Chondrocyte (in vitro differentiated cells): ENCODE measurements at places on chromosomes 12 and 14. TPM values are rescaled to one million over a fixed set of nuclear protein-coding genes. Genes with fewer than 3 reads are reported as not detected.

DNA sequence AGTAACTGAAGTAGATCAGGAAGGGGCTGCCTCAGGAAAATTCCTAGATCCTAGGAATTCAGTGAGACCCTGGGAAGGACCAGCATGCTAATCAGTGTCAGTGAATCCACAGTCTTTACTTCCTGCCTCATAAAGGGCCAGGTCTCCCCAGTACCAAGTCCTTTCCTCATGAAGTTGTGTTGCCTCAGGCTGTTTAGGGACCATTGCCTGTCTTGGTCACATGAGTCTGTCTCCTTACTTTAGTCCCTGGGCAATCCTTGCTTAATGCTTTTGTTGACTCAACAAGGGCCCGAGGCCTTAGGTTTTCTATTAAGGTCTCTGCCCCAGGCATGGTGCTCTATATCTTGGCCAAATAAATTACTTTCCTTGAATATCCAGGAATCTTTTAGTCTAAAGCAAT is 16.1 kb upstream of the ATF1 start:
- peaks cover 8% of the 10 kb centered on the region for H3K4me1 ChIP-seq
- no peak overlapping the region for H3K4me3 ChIP-seq
- no peak overlapping the region for H3K27ac ChIP-seq
- DNase-seq, result no peak
- H3K27me3 ChIP-seq, result no peaks in the 10 kb centered on the region

GRCh38 chr12:49873361-49873934 is 30.3 kb downstream of the FAIM2 start:
- no peak overlapping the region for H3K4me3 ChIP-seq
- no peaks in the 10 kb centered on the region for H3K27me3 ChIP-seq
- H3K36me3 ChIP-seq, result no peaks in the 10 kb centered on the region
- DNase-seq, result peak; percentile 11

DNA sequence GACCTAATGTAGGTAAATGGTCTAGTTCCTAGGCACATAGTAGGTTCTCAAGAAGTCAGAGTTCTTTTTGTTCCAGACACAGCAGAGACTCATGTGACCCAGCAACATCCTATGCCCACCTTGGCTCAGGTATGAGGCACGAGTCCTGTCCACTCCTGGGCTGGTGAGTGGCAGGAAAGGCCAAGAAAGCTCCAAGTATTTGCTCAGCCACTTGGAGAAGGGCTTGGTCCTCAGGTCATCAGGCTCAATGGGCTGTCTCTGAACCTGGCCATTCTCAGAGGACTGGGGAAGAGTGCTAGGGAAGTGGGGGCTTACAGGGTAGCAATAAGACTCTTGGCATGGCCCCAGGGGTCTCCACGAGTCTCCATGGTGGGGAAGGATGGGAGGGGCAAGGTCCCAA is 253.1 kb downstream of the NTF3 start:
- H3K4me3 ChIP-seq, result no peak overlapping the region
- H3K27ac ChIP-seq, result no peak overlapping the region
- no peaks in the 10 kb centered on the region for H3K36me3 ChIP-seq
- no peaks in the 10 kb centered on the region for H3K4me1 ChIP-seq
- DNase-seq, result no peak
- H3K27me3 ChIP-seq, result peaks cover 6% of the 10 kb centered on the region

DNA sequence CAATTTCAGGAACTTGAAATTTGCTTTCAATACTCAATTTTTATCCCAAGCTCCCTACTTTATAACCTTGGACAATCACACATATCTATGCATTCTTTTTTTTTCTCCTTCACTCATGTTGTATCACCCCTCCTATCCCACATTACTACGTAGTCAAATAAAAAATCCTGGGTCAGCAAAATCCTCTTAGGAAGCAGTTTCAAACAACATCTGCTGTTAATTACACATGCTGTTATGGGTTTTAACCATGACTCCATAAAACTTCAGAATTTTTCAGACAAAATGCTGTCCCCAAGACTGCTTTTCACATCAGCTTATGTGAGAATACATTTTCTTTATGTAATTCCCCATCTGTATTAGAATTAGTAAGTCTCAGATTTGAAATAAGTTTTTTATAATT is 61.7 kb downstream of the LRFN5 start:
- no peak overlapping the region for H3K27ac ChIP-seq
- no peaks in the 10 kb centered on the region for H3K4me1 ChIP-seq
- H3K36me3 ChIP-seq, result no peaks in the 10 kb centered on the region
- H3K27me3 ChIP-seq, result no peaks in the 10 kb centered on the region

Gene KRT83
- total RNA-seq, result not detected in 3 replicates

Gene SIX1
- 92.0 to 204 TPM (median 94.6 TPM) in 3 replicates for total RNA-seq

- H3K27me3 ChIP-seq, result no peaks in the 10 kb centered on the region
- peak; percentile 29 for DNase-seq
- no peaks in the 10 kb centered on the region for H3K4me1 ChIP-seq
- no peak overlapping the region for H3K4me3 ChIP-seq
- no peak overlapping the region for H3K27ac ChIP-seq
Measured at GRCh38 chr12:81811778-81812125, 52.6 kb upstream of the PPFIA2 start.

GRCh38 chr14:105150368-105151083 is 18.1 kb downstream of the JAG2 start:
- no peak overlapping the region for H3K4me3 ChIP-seq
- no peak overlapping the region for H3K27ac ChIP-seq
- no peaks in the 10 kb centered on the region for H3K27me3 ChIP-seq
- H3K36me3 ChIP-seq, result peaks cover 6% of the 10 kb centered on the region
- peak; percentile 92 for DNase-seq

GRCh38 chr12:49784756-49785409 is 43.3 kb downstream of the NCKAP5L start:
- H3K27ac ChIP-seq, result peak overlapping the region; percentile 83
- H3K4me3 ChIP-seq, result no peak overlapping the region
- DNase-seq, result no peak
- H3K36me3 ChIP-seq, result peaks cover 5% of the 10 kb centered on the region

Gene CMTM5
- not detected in 3 replicates for total RNA-seq

Gene LRRC43
- total RNA-seq, result 1.5 to 2.0 TPM (median 1.6 TPM) in 3 replicates

Gene NAB2
- total RNA-seq, result 30.7 to 32.5 TPM (median 31.1 TPM) in 3 replicates

DNA sequence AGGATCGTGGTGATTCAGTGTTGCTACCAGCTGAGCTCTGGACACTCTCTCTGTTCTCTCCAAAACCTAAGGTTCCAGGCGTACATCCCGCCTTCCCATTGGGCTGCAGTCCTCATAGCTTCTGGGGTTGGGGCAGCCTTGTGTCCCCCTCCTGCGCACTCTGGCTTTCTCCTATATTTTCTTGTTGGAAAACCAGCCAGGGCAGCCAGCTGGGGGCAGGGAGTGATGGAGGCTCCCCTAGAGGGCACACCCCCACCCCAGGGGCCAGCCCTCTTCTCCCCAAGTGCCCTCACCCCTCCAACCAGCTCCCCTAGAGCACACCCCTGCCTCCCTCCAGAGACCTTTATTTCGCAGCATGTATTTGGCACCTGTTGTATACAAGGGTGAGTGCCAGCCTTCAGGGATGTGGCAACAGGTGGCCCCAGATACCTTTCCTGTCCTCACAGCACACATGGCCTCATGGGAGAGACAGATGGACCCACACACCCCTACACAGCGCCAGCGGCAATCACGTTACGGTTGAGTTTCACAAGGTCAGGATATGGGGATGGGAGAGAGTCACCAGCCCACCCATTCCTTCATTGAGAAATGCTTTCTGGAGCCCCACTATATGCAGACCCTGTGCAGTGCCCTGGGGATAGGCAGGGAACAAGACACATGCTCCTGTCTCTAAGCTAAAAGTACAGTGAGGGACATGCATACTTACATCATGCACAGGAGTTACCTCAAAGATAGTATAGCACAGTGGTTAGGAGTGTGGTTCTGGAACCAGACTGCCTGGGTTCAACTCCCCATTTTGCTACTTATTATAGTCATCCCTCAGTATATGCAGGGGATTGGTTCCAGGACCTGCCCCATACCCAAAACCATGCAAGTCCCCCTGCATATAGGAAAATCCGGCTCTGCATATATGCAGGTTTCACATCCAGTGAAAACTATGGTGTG is 141.1 kb downstream of the PHETA1 start:
- H3K4me3 ChIP-seq, result no peak overlapping the region
- no peak overlapping the region for H3K27ac ChIP-seq
- H3K4me1 ChIP-seq, result no peaks in the 10 kb centered on the region
- H3K36me3 ChIP-seq, result no peaks in the 10 kb centered on the region
- DNase-seq, result no peak
- peaks cover 30% of the 10 kb centered on the region for H3K27me3 ChIP-seq

Gene TAS2R20
- total RNA-seq, result 0.49 to 2.6 TPM (median 0.82 TPM) in 3 replicates

GRCh38 chr12:102939670-102940222 is 17.7 kb upstream of the ASCL1 start:
- no peak overlapping the region for H3K27ac ChIP-seq
- no peaks in the 10 kb centered on the region for H3K4me1 ChIP-seq

Gene CFAP251
- total RNA-seq, result 3.5 to 6.4 TPM (median 4.5 TPM) in 3 replicates

GRCh38 chr14:24693983-24694382 is 60.0 kb upstream of the GZMB start:
- H3K36me3 ChIP-seq, result no peaks in the 10 kb centered on the region
- H3K4me3 ChIP-seq, result no peak overlapping the region
- no peak overlapping the region for H3K27ac ChIP-seq
- no peak for DNase-seq
- H3K4me1 ChIP-seq, result no peaks in the 10 kb centered on the region

- H3K27me3 ChIP-seq, result no peaks in the 10 kb centered on the region
- no peak overlapping the region for H3K4me3 ChIP-seq
- DNase-seq, result no peak
- no peaks in the 10 kb centered on the region for H3K4me1 ChIP-seq
Measured at GRCh38 chr14:56996721-56997399, 186.6 kb upstream of the OTX2 start.

Gene BDKRB1
- total RNA-seq, result not detected in 3 replicates

DNA sequence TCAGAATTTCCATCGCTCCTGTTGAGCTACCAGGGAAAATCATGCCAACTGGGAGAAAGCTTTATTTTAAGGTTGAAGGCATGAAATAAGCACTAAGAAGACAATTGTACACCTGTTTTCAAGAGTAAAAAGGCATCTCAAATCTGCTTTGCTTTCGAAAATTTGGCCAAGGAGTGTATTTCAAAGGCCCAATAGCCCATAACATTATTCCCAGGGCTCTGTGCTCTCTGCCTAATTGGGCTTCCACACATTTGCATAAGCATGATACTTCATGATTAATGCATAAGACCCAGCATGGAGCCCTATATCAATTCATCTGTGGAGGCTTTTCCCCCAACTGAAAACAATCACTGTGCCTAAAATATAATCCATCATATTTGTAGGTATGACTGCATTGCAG is 258.5 kb downstream of the NOVA1 start:
- H3K27ac ChIP-seq, result no peak overlapping the region
- peaks cover 7% of the 10 kb centered on the region for H3K27me3 ChIP-seq
- H3K4me1 ChIP-seq, result no peaks in the 10 kb centered on the region
- DNase-seq, result no peak

Gene SLC5A8
- total RNA-seq, result not detected in 3 replicates

DNA sequence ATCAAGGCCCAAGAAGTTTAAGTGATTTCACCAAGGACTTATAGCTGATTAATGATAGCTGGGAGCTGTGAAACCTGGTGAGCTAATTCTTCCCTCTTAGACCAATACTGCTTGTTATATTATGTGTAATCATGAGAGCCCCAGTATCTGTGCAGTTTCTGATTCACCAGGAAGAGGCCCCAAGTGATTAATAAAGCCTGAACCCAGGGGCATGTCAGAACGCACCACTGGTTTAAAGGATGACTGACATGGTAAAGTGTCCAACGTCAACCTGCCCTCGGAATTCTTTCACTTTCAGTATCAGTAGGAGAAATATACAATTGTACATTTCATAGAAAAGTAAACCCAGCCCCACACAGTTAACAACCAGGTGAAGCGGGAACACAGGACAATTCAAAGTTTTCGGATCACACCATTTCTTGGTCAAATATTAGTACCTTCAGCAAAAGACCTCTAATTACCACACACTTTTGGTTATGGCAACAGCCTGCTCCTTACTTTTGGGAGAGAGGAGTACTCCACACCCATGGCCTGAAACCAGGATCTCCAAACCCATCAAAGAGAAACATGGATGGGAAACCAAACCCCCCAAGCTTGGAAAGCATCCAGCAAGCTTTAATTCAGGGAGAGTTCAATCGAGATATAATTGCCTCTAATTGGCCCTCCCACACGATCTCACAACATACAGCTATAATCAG is 28.5 kb downstream of the TMCC3 start:
- no peak overlapping the region for H3K4me3 ChIP-seq
- no peaks in the 10 kb centered on the region for H3K4me1 ChIP-seq
- H3K36me3 ChIP-seq, result no peaks in the 10 kb centered on the region
- no peak overlapping the region for H3K27ac ChIP-seq
- no peaks in the 10 kb centered on the region for H3K27me3 ChIP-seq

DNA sequence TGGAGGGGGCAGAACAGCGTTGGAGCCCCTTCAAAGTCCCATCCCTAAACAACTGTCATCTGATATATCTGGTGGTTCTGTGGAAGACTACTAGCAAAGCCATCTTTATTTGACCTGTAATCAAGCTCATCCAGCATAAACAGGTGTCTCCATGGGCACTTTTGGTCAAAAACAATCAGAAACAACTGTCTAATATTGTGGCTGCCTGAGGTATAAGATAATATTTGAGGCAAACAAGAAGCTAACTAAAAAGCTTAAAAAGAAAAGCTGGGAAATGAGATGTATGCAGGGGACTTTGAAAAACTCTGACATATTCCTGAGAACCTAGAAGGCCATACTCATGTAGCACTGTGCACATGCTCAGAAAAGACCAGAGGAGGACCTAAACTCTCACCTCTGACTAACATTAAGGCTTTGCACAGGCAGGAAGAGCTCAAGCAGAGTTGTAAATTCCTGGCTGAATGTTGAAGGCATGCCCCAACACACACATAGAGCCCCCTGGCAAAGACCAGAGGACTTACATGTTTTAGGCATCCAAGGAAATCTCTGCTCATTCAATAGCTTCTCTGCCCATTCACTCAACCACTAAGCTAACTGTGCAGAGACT is 27.2 kb upstream of the AP4S1 start:
- peaks cover 9% of the 10 kb centered on the region for H3K36me3 ChIP-seq
- no peak overlapping the region for H3K27ac ChIP-seq
- DNase-seq, result no peak
- no peaks in the 10 kb centered on the region for H3K27me3 ChIP-seq
- peaks cover 41% of the 10 kb centered on the region for H3K4me1 ChIP-seq
- H3K4me3 ChIP-seq, result no peak overlapping the region

Gene CRIP1
- total RNA-seq, result 38.7 to 181 TPM (median 174 TPM) in 3 replicates

DNA sequence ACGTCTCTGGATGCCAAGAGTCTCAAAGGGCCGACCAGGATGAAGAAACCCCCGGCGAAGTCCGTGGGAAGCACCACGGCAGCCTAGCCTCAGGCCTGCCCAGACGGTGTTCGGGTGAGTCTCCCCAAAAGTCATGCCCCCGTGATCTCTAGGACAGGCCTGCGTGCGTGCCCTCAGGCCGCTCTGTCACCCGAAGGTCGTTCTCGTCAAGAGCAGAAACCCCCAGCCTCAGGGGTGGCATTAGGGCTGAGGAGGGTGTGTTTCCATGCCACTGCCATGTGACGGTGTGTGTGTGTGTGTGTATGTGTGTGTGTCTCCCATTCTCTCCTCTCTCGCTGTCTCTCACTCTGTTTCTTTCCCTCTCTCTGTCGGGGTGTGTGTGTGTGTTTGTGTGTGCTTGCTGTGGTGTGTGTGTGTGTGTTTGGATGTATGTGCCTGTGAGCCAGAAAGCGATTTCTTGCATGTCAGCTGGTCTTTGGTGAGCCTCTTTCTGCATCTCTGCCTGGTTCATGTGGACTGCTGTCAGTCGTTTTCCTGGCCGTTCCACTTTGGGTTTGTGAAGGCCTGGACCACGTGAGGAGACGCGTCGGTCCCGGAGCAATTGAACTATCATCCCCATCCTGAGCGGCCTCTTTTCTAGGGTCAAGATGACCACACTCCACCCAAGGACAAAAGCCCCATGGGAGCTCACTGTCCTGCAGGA is 772.5 kb upstream of the ALG10B start:
- no peak overlapping the region for H3K4me3 ChIP-seq
- H3K27me3 ChIP-seq, result no peaks in the 10 kb centered on the region
- peaks cover 5% of the 10 kb centered on the region for H3K36me3 ChIP-seq
- DNase-seq, result no peak

GRCh38 chr12:122166422-122167349 is 7.3 kb downstream of the IL31 start:
- H3K4me1 ChIP-seq, result no peaks in the 10 kb centered on the region
- no peak overlapping the region for H3K27ac ChIP-seq
- H3K27me3 ChIP-seq, result no peaks in the 10 kb centered on the region
